ENCODE measurements at places on chromosomes 2 and 18. TPM values are rescaled to one million over a fixed set of nuclear protein-coding genes. Genes with fewer than 3 reads are reported as not detected.

Gene MAP2
- not detected for total RNA-seq

Gene PLA2R1
- not detected for total RNA-seq

Gene CAPG
- total RNA-seq: 35.5 TPM

DNA sequence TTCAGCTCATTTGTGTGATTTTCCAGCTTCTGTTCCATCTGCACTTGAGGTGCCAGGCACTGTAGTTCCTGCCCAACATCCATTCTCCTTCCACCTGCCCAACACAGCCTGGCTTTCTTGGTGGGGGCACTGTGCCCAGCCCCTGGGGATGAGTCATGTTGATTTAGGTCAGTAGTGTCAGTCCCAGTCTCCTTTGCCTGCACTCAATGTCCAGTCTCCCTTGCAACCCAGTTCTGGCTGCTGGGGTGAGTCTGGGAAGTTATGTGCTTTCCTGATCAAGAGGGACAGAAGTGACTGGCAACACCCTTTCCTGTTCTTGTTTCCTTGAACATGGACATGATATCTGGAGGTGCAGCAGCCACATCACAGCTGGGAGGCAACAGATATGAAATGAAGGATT is 1.5 kb upstream of the ASB18 start:
- H3K36me3 ChIP-seq: no peaks in the 10 kb centered on the region
- H3K4me1 ChIP-seq: no peaks in the 10 kb centered on the region
- H3K27me3 ChIP-seq: no peaks in the 10 kb centered on the region
- H3K27ac ChIP-seq: no peak overlapping the region
- H3K4me3 ChIP-seq: no peak overlapping the region

Gene ST8SIA3
- total RNA-seq: not detected

DNA sequence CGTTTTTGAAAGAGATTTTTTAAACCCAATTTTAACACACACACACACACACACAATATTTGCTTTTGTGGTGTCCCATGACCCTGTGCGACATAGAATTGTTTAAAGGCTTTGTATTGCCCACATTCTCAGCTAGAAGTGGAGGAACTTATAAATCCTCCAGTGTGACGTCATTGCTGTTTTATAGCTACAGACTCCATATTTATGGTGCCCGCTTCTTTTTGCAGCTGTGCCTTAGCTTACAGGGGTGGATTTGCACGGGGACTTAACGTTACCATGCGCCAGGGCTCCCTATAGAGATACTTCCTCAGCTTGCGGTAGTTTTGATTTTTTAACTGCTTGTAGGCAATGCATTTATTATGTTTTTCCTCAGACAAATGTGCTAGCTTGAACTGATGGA is 101.9 kb upstream of the SMIM21 start:
- H3K36me3 ChIP-seq: no peaks in the 10 kb centered on the region
- no peak overlapping the region for H3K4me3 ChIP-seq
- H3K27ac ChIP-seq: no peak overlapping the region
- H3K4me1 ChIP-seq: no peaks in the 10 kb centered on the region

Data from activated T-helper 1 cell treated with anti-CD3 and anti-CD28 coated beads, Interleukin-12 subunit alpha, Interleukin-12 subunit beta, Interleukin-2, Interleukin-4 antibody, amounts not matched to agents 30 ng/mL and 10 ng/mL and 1 ng/mL, durations not matched to agents 14 hours and 24 hours and 36 hours (primary cell).